Smooth muscle cell of the pulmonary artery (primary cell): ENCODE measurements at places on chromosomes 3 and 15. TPM values are rescaled to one million over a fixed set of nuclear protein-coding genes. Genes with fewer than 3 reads are reported as not detected.

Gene ITGB5
- total RNA-seq, result 842 and 876 TPM in 2 replicates

Gene ARGFX
- not detected in 2 replicates for total RNA-seq

Gene UROC1
- total RNA-seq, result not detected in 2 replicates

Gene ZPLD1
- 0.13 and 1.1 TPM in 2 replicates for total RNA-seq

Gene C3orf20
- total RNA-seq, result under 0.01 and 0.07 TPM in 2 replicates

Gene CSTA
- 1.2 TPM in 1 of 2 replicates, not detected in the other for total RNA-seq

Gene LRRC2
- 0.36 and 1.5 TPM in 2 replicates for total RNA-seq

Gene APBA2
- total RNA-seq, result 15.6 and 23.3 TPM in 2 replicates

Gene SAMD7
- total RNA-seq, result not detected in 2 replicates

Gene AAGAB
- total RNA-seq, result 43.0 and 51.4 TPM in 2 replicates

Gene FAM81A
- total RNA-seq, result 0.20 and 0.33 TPM in 2 replicates

Gene SLC28A2
- total RNA-seq, result not detected in 2 replicates

Gene IL5RA
- not detected in 2 replicates for total RNA-seq

Gene IQCF5
- not detected in 2 replicates for total RNA-seq

Gene CPNE9
- not detected in 2 replicates for total RNA-seq

Gene SMCO1
- total RNA-seq, result not detected in 2 replicates

Gene OR5K2
- not detected in 2 replicates for total RNA-seq

Gene STARD5
- total RNA-seq, result 12.2 and 12.7 TPM in 2 replicates

Gene ULK3
- total RNA-seq, result 14.5 and 28.5 TPM in 2 replicates

Gene SLC24A1
- 4.8 and 5.0 TPM in 2 replicates for total RNA-seq
